ENCODE measurements at places on chromosomes 6 and 20.

GRCh38 chr6:44636561-44637248, 249.2 kb downstream of the CDC5L start:
- DNase-seq: no peak

- DNase-seq: peak; percentile 79
Measured at GRCh38 chr20:62501801-62502495, 26.2 kb upstream of the GATA5 start.

- no peak for DNase-seq
Measured at GRCh38 chr6:134830194-134830593, 119.7 kb downstream of the ALDH8A1 start.

- DNase-seq: no peak
Measured at GRCh38 chr6:149419696-149420404, 19.8 kb downstream of the SUMO4 start.

- DNase-seq: no peak
Measured at GRCh38 chr6:25381077-25381476, 101.9 kb downstream of the CARMIL1 start.

DNA sequence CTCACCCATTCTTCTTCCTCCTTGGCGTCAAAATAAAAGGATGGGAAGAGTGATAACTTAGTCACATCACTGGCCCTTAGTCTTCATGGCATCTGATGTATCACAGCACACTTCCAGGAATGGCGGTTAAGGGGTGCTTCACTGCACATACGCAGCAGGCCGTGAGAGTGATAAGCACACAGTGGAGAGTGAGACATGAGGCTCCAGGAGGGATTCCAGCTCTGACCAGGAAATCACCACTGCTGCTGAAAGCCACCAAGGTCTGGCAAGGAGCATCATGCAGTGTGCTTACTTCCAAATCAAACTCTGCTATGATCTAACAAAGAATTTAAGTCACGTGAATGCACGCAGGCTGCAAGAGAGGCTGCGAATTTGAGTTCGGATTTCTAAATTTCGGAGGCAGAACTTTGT, 62.4 kb downstream of the ARID1B start:
- DNase-seq: no peak

Data from MV-4-11 (cell line).